ENCODE measurements at places on chromosomes 6 and 20.

GRCh38 chr6:47242483-47243386, 67.0 kb downstream of the TNFRSF21 start:
- DNase-seq = peak; percentile 9

GRCh38 chr6:148367411-148368024, 24.9 kb downstream of the SASH1 start:
- no peak for DNase-seq

- DNase-seq = no peak
Measured at GRCh38 chr6:4369616-4370015, 234.2 kb upstream of the ECI2 start.

DNA sequence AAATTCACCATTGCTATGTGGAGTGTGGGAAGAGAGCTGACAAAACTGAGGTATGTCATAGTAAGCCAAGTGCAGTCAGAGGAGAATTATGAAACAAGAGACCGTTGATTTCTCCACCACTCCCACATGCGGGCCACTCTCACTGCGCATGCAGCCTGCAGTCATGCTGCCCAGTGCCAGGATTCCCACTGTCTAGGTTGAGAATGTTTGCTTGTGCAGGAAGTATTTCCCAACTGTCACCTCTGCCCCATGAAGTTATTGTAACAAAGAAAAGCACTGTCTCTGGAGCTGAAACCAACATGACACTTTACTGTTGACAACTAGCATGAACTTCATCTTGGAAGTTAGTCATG, 18.7 kb upstream of the SFT2D1 start:
- DNase-seq = no peak

GRCh38 chr6:75381877-75382633, 97.5 kb upstream of the TMEM30A start:
- DNase-seq = no peak

DNA sequence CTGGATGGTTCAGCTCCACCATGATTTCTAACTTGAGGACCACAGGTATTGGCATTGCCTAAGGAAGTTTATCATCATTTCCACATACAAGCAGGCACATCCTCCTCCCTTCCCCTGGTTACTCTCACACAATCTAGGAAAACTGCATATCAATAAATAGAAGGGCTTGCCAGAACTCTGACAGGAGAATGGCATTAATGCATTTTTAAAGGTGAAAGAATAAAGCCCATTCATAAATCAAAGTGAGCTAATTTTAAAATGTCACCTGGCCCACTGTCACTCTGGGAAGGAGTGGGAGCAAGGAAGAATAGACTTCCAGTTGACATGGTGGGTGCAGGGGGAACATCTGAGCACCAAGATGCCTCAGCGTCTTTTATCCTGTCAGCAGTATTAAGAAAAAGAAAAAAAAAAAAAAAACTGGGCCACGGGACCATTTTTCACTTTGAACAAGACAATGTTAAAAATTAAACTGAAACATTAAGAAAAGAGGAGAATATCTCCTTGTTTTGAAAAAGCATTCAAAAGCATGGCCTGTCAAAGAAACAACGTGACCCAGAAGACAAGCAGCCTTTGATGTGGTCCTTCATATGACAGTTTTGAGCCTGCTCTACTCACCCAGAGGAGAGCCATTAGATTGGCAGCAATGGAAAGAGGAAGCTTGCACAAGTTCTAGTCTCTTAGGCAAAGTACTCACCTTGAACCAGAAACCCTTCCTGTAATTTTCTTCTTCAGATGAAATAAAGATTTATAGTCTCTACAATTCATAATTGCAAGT, 39.3 kb upstream of the SMLR1 start:
- no peak for DNase-seq

DNA sequence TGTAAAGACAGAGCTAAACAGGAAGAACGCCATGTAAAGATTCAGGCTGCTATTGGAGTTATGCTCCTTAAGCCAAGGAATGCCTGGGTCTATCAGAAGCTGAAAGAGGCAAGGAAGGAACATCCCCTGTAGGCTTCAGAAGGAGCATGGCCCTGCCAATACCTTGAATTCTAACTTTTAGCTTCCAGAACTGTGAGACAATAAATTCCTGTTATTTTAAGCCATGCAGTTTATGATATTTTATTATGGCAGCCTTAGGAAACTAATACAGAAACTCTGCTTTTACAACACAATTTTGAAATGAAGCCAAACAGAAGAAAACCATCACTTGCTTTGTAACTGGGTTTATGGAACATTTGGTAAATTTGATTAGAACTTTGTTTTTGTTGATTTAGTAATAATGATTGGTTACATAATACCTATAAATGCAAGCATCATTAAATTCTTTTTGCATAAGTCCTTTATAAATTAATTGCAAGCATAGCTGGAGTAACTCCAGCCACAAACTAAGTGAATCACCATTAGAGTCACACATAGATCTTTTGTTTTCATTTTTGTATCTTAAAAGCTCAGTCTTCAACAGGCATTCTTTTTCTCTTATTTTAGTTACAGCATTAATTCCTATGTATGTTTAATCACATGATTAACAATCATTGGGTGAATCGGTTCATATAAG, 33.5 kb upstream of the TSPYL1 start:
- no peak for DNase-seq

DNA sequence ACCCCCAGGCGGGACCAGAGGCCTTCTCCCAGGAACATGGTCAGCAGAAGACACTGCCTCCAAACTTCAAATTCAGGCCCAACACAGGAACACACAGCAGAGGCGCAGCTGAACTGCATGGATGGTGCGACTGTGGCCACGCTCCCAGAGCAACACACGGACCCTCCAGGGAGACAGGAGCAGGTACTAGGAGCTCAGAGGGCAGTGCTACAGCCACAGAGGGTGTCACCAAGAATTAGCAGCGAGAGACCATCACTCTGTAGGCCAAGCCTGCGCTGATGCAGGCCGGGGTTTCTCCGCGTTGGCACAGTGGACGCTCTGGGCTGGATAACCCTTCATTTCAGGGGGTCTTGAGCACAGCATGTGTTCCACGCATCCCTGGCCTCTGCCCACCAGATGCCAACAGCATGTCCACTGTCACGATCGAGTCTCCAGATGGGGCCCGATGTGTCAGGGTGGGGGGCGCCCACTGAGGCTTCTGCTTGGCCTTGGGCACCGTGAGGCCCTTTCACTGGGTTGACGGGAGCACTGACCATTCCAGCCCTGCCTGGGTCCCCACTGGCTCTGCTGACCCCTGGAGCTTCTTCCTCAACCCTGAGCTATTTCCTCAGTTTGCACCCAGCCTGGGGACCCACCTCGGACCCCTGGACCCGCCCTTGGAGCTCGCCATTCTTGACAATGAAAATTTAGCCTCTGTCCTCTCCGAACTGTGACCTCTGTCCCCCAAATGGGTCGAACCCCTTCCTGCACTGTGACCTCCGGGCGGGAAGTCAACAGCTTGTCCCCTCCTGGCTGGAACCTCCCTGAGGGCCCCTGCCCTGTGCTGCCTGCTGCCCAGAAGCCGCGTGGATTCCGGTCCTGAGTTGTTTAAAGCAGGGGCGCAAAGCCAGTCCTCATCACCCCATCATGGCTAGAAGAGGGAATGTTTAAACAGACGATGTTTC, 239.4 kb downstream of the DLL1 start:
- no peak for DNase-seq

DNA sequence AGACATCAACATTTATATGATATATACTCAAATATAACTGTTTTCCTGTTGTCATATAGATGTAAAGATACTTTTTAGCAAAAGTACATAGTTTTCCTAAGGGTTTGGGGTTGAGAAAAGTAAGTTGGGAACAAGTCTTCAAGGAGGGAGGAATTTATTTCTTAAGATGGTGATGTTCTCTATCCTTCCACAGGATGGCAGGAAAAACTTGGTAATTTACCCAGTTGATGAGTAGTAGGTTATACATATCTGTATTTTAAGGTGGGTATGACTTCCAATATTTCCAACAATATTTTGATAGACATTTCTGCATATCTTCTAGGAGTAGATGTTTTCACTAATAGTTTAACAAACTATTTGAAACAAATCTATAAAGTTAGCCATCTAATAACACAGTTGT, 254.4 kb downstream of the RIMS1 start:
- DNase-seq = no peak

GRCh38 chr6:105227295-105227767, 47.5 kb upstream of the POPDC3 start:
- no peak for DNase-seq

GRCh38 chr6:128515550-128516513, 4.6 kb downstream of the PTPRK start:
- no peak for DNase-seq

GRCh38 chr6:137105375-137105774, 60.6 kb upstream of the IL20RA start:
- DNase-seq = no peak

- no peak for DNase-seq
Measured at GRCh38 chr6:112936504-112936903, 589.4 kb downstream of the RFPL4B start.

- no peak for DNase-seq
Measured at GRCh38 chr6:160139420-160139851, 17.8 kb downstream of the SLC22A1 start.

DNA sequence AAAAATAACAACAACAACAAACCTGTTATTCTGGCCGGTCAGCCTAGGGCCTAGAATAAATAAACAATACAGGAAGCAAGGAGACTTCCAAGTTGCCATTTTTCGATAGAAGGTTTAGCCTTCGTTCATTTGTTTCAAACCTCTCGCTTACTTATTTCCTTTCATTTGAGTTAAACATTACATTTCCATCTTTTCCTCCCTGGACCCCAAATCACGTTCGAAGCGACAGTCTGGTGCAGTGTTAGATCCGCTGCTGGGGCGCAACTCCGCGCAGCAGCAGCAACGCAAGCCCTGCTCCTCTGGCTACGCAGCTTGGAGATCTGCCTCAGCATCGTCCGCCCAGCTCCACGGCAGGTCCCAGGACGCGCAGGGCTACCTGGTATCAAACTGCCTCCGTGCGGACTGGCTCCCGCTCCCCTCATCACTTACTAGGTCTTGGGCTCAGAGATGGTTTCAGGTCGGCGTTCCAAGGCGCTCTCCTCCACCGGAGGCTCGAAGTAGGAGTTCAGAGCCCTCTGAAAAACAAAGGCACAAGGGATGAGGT, 530 bp downstream of the TDP2 start:
- DNase-seq = no peak

- no peak for DNase-seq
Measured at GRCh38 chr20:33065785-33066184, 12.1 kb downstream of the BPIFB3 start.

- no peak for DNase-seq
Measured at GRCh38 chr6:37572334-37572733, 72.6 kb upstream of the CCDC167 start.

GRCh38 chr6:16849280-16849987, 88.2 kb upstream of the ATXN1 start:
- no peak for DNase-seq

GRCh38 chr6:125144822-125145221, 8.8 kb upstream of the TPD52L1 start:
- DNase-seq = no peak
